Activated naive CD8-positive, alpha-beta T cell treated with anti-CD3 and anti-CD28 coated beads, Interleukin-2, amount 10 ng/mL, durations not matched to agents 7 days and 5 days (primary cell): ENCODE measurements at places on chromosomes 5 and 9. TPM values are rescaled to one million over a fixed set of nuclear protein-coding genes. Genes with fewer than 3 reads are reported as not detected.

- H3K4me1 ChIP-seq = no peaks in the 10 kb centered on the region
- no peaks in the 10 kb centered on the region for H3K27me3 ChIP-seq
- H3K4me3 ChIP-seq = no peak overlapping the region
- DNase-seq = no peak
- peaks cover 21% of the 10 kb centered on the region for H3K36me3 ChIP-seq
These were observed 21.7 kb downstream of the F2RL2 start for GRCh38 chr5:76601470-76601869.

DNA sequence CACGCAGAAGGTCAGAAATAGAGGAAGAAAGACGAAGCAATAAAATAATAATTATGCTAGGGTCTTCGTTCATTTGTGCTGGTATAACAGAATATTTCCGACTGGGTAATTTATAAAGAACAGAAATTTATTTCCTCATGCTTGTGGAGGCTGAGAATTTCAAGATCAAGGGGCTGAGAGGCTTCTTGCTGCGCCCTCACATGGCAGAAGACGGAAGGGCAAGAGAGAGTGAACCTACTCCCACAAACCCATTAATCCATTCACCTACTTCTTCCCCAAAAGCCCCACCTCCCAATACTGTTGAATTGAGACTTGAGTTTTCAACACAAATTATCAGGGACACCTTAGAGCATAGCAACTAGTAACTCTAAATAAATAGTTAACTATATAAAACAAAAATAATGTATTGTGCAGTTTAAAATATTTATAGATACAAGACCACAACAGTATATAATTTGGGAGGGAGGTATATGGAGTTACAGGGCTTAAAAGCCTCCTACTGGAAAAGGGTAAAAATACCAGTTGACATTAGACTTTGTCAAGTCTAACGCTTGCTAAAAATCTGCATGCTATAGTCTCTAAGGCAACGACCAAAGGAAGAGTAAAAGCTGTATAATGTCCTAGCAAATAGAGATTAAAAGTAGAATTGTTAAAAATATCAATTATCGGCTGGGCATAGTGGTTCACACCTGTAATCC is 40.3 kb upstream of the NAA35 start:
- peak; percentile 36 for DNase-seq
- H3K36me3 ChIP-seq = no peaks in the 10 kb centered on the region
- H3K27me3 ChIP-seq = peaks cover 11% of the 10 kb centered on the region
- H3K4me3 ChIP-seq = no peak overlapping the region

DNA sequence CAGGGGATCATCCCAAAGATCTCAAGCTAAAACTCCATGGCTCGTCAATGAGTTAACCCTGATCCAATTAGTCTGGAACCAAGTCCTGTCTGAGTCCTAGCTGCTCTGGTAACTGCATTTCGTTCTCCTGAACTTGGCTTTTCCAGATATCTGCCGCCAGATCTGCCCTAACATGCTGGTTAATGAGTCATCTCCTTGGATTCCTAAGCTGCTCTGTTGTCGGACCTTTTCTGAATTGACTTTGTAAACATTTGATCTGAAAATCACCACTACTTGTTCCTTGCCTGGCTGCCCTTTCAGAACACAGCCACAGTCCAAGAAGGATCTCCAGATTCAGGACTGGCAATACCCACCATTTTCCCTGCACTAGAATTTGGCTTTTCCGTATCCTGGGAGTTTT is 473.0 kb downstream of the ZSWIM6 start:
- H3K4me1 ChIP-seq = no peaks in the 10 kb centered on the region
- no peaks in the 10 kb centered on the region for H3K27me3 ChIP-seq
- H3K36me3 ChIP-seq = no peaks in the 10 kb centered on the region
- no peak overlapping the region for H3K27ac ChIP-seq
- H3K4me3 ChIP-seq = no peak overlapping the region
- DNase-seq = no peak

STPG3 gene
- total RNA-seq = not detected

DNA sequence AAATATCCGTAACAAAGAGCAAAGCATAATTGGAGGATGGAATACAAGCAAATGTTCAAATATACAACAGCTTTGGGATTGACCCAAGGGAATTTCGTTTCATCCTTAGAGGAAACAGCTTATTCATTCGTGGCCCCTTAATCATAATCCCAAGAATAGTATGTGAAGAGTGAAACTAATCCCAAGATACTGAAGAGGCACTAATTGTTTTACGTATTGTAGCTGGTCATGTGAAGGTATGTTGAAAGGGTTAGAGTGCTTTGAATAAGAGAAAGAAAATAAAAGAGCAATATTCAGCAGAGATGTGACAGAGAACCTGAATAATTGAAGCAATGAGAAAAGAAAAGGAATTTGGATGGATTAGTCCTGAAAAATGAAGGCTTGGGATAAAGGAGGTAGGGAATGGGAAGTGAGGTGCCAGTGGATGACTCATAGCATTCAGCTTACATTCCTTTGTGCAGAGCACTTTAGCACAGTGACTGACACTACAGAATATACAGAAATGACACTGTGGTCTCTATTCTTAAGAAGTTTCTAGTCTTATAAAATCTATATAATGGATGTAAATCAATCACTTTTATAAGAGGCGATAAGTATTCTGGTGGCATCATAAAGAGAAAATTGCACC is 221.9 kb downstream of the TLR4 start:
- no peak overlapping the region for H3K4me3 ChIP-seq
- no peak overlapping the region for H3K27ac ChIP-seq
- H3K27me3 ChIP-seq = no peaks in the 10 kb centered on the region
- no peaks in the 10 kb centered on the region for H3K4me1 ChIP-seq
- no peaks in the 10 kb centered on the region for H3K36me3 ChIP-seq

DNA sequence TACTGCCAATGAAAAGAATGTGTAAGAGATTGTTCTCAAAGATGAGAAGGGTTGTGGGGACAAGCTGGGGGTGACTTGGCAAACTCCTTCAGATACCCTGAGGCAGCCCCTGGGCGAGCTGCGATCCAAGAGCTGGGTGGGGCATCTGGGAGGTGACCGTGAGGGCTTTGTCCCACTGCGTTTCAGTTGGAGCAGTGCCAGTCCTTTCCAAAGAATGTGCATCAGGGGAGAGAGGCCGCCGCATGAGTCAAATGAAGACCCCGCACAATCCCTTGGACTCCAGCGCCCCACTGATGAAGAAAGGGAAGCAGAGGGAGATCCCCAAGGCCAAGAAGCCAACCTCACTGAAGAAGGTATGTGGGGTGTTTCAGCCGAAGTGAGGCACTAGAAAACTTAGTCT is 28.4 kb downstream of the SECISBP2 start:
- H3K36me3 ChIP-seq = peaks cover 67% of the 10 kb centered on the region
- DNase-seq = no peak
- H3K4me1 ChIP-seq = peaks cover 7% of the 10 kb centered on the region
- no peak overlapping the region for H3K27ac ChIP-seq
- no peaks in the 10 kb centered on the region for H3K27me3 ChIP-seq
- H3K4me3 ChIP-seq = no peak overlapping the region

- H3K4me3 ChIP-seq = no peak overlapping the region
- no peaks in the 10 kb centered on the region for H3K36me3 ChIP-seq
- DNase-seq = no peak
- H3K27ac ChIP-seq = no peak overlapping the region
These were observed 370.4 kb downstream of the IRX2 start for GRCh38 chr5:2381070-2381469.

IFNA21 gene
- not detected for total RNA-seq

ZCCHC9 gene
- 31.8 TPM for total RNA-seq

DNA sequence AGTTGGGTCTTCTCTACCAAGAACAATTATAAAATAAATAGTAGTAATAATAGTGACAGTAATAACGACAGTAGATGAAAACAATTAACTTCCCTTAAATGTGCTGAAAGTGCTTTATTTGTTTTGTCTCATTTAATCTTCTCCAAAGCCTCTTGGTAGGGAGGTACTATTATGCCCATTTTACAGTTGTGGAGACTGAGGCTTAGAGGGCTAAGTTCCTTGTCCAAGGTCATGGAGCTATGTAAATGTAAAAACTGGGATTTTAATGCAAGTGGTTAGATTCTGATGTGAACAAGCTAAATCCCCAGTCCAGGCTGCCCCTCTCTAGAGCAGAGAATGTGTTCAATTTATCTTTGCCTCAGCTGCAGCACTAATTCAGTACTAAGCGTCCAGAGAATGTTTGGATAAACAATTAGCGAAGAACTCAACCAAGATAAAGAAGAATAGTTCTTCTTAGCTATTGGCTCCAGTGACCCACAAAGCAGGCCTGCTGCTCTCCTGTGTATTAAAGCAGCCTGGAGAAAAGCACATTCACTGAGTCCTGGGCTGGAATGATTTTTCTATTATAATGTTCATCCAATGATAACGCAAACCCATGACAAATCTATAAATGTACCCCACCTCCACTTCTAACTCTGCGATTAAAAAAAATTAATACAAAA is 68.8 kb downstream of the NPR3 start:
- H3K36me3 ChIP-seq = no peaks in the 10 kb centered on the region
- H3K4me1 ChIP-seq = no peaks in the 10 kb centered on the region
- no peak overlapping the region for H3K4me3 ChIP-seq
- H3K27me3 ChIP-seq = no peaks in the 10 kb centered on the region

ECSCR gene
- total RNA-seq = not detected

NUDT12 gene
- total RNA-seq = 0.78 TPM

POU5F2 gene
- total RNA-seq = 1.4 TPM

DNA sequence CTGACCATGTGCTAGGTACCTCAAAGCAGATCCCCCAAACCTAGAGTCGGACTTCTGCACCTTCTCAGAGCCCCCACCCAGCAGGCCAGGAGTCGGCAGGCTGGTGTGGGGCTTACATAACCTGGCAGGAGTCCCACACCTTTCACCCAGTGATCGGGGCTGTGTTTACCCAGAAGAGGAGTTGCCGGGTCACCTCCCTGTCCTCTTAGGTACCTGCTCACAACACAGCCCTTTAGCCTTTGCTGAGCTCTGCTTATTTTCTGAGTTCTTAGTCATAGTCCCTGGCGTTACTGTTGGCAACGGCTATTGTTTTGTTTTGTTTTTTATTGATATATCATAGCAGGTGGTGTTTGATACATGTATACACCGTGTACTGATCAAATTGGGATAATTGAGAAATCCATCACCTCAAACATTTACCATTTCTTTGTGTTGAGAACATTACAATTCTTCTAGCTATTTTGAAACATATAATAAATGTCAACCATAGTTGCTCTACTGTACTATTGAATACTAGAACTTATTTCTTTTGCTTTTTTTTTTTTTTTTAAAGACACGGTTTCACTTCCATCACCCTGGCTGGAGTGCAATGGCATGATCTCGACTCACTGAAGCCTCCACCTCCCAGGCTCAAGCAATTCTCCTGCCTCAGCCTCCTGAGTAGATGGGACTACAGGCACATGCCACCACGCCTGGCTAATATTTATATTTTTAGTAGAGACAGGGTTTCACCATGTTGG is 10.4 kb upstream of the EEIG1 start:
- no peak for DNase-seq
- peaks cover 11% of the 10 kb centered on the region for H3K4me1 ChIP-seq
- no peaks in the 10 kb centered on the region for H3K36me3 ChIP-seq
- peaks cover 2% of the 10 kb centered on the region for H3K27me3 ChIP-seq
- no peak overlapping the region for H3K27ac ChIP-seq
- no peak overlapping the region for H3K4me3 ChIP-seq

DNA sequence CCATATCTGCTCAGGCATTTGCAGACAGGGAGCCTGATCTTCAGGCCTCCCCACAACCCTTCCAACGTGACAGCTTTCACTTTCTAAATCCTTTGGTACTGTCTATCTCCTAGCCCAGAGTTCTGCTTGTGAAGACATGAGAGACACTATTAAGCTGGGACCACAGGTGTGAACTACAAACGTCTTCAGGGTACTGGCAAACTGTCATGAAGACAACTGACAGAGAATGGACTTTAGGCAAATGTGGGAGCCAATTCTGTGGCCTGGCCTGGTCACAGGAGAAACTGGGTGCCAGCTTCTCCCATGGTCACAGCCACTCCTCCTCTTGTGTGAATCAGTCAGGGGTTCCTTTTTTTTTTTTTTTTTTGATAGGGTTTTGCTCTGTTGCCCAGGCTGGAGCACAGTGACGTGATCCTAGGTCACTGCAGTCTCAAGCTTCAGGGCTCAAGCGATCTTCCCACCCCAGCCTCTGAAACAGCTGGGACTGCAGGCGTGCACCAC is 10.4 kb downstream of the TRIM14 start:
- H3K4me3 ChIP-seq = peak overlapping the region; percentile 70
- peaks cover 69% of the 10 kb centered on the region for H3K36me3 ChIP-seq
- peaks cover 72% of the 10 kb centered on the region for H3K4me1 ChIP-seq

DNA sequence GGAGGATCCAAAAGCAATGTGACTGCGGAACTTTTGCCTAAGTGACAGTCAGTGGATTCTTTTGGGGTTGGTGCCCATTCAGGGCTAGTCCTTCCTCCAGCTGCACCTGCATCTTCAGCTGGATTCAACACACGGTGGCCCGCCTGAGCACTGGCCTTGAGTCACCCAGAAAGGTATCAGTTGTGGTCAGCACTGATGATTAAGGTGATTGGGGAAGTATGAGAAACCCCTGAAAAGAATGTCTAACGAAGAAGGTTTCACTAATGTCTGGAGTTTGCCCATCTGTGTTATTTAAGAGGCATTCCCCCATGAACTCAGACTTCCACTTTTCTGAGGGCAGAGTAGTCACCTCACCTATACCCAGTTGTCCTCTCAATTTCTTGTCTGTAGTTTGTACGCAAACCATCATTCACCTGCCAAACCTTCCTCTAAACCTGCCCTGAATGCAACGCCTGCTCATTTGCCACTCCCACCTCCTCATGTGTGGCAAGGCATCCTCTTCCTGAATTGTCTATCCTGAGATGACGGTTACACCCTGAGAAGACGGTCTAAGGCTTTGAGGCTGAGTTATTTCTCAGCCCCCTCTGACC is 27.2 kb downstream of the CSF2 start:
- peaks cover 3% of the 10 kb centered on the region for H3K36me3 ChIP-seq
- H3K4me1 ChIP-seq = peaks cover 68% of the 10 kb centered on the region
- no peak for DNase-seq
- peak overlapping the region; percentile 64 for H3K4me3 ChIP-seq
- H3K27ac ChIP-seq = peak overlapping the region; percentile 85

DNA sequence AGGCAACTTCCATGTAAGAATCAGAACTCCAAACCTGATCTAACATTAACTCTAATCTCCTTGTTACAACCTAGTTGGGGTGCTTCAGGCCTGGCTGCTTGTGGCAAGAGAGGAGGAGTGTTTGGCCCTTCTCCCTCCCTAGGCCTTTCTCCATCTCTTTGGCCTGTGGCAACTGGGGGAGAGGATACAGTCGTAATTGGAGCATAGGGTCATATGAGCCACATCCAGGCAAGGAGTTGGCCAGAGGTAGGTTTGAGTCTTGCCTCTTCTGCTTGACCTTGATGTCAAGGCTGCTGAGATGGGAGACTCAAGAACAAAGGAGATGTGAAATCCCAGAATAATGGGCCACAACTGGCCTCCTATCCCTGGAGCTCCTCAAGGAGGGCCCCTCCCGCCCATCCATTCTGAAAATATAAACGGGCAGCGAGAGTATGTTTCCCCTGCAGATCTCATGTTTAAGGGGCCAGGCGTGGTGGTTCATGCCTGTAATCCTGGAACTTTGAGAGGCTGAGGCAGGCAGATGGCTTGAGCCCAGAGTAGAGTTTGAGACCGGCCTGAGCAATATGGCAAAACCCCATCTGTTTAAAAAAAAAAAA is 59.3 kb upstream of the ANGPTL2 start:
- H3K36me3 ChIP-seq = no peaks in the 10 kb centered on the region
- H3K4me1 ChIP-seq = no peaks in the 10 kb centered on the region
- no peak overlapping the region for H3K4me3 ChIP-seq
- H3K27me3 ChIP-seq = no peaks in the 10 kb centered on the region
- DNase-seq = peak; percentile 15

GRCh38 chr9:92942688-92943616 is 4.4 kb upstream of the FGD3 start:
- H3K27me3 ChIP-seq = peaks cover 18% of the 10 kb centered on the region
- H3K4me3 ChIP-seq = no peak overlapping the region
- DNase-seq = no peak
- no peak overlapping the region for H3K27ac ChIP-seq
- H3K36me3 ChIP-seq = peaks cover 2% of the 10 kb centered on the region
- peaks cover 11% of the 10 kb centered on the region for H3K4me1 ChIP-seq

- no peaks in the 10 kb centered on the region for H3K4me1 ChIP-seq
- H3K4me3 ChIP-seq = no peak overlapping the region
These were observed 623.3 kb downstream of the HINT1 start for GRCh38 chr5:130541617-130542221.
